Astrocyte of the spinal cord (primary cell): ENCODE measurements at places on chromosomes 2 and 18.
A peak's percentile ranks its signal among the peaks of the same experiment; 100 is the strongest.

- no peak for DNase-seq
Observed at GRCh38 chr2:111246620-111247061, 125.9 kb downstream of the BCL2L11 start.

GRCh38 chr2:224930124-224930523 is 112.1 kb downstream of the DOCK10 start:
- no peak for DNase-seq

- DNase-seq = no peak
Observed at GRCh38 chr18:48203961-48204666, 205.1 kb downstream of the ZBTB7C start.

DNA sequence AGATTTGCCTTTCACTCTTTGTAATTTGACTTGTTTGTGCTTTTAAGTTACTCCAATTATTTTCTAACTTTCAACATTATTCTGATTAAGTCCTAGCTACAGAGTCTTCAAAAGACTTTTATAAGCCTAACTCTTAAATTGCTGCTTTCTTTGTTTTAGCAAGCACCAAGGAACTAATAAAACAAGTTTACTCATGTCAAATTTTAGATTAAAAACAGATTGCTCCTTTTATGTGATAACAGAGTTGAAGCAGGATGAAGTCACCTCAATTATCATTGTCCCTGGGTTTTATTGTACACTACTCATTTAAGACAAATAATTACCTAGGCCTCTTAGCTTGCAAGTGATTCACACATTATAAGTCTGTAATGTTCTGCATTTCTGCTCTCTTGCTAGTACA is 678.4 kb downstream of the ERBB4 start:
- no peak for DNase-seq

DNA sequence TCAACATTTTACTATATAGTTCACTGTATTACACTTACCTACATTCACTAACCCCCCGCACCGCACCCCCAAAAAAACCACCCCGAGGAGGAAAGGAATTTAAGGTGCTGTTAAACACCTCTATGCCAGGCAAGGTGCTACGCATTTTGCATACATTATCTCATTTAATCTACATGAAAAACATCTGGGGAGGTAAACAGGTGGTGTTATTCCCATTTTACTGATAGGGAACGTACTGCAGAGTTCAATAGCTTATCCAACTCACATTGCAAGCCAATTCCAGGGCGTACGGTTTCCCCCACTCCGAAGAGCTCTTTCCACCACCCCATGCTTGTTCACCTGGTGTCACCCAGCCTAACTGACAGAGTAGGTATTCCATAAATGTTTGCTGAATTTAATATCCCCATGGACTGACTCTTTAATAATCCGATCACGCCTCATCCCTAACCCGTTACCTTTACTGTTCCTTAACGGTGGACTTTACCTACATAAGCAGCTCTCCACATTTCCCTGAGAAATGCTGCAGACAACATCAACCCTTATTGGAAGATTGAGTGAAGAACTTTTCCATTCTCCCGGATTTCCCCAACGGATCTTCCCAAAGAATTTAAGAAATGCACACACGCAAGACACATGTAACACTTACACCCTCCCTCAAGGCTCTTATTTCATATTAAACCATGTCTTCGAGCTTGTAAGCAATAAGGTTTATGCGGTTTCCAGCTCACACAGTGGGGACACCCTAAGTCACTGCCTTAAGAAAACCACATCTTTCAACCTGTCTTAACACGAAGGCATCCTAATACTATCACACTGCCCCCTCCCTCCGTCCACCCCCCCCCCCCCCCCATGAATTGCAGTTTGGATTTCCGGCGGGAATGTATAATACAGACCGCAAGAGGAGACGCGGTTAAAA is 1.2 kb downstream of the RAPH1 start:
- DNase-seq = peak; percentile 77

- DNase-seq = peak; percentile 3
Observed at GRCh38 chr18:50218432-50219197, 23.7 kb upstream of the MYO5B start.

- no peak for DNase-seq
Observed at GRCh38 chr18:39340418-39340817, 1774.8 kb upstream of the CELF4 start.

DNA sequence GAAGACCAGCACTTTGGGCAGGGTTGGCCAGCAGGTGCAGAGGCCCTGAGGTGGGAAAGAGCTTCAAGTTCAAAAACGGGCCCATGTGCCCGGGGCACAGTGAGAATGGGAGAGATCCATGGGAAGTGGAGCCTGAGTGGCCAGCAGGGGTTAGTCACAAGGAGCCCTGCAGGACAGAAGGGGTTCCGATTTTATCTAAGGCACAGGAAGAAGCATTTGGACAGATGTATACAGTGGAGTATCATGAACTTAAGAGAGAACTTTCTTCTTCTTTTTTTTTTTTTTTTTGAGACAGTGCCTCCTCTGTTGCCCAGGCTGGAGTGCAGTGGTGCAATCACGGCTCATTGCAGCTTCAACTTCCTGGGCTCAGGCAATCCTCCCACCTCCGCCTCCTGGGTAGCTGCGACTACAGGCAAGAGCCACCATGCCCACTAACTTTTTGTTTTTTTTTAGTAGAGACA is 24.0 kb downstream of the WIPF1 start:
- DNase-seq = no peak

- no peak for DNase-seq
Observed at GRCh38 chr2:231689124-231689893, 19.0 kb upstream of the PTMA start.

GRCh38 chr2:237199577-237199976 is 113.9 kb downstream of the COPS8 start:
- no peak for DNase-seq

GRCh38 chr2:21231985-21232384 is 108.2 kb downstream of the TDRD15 start:
- DNase-seq = no peak

DNA sequence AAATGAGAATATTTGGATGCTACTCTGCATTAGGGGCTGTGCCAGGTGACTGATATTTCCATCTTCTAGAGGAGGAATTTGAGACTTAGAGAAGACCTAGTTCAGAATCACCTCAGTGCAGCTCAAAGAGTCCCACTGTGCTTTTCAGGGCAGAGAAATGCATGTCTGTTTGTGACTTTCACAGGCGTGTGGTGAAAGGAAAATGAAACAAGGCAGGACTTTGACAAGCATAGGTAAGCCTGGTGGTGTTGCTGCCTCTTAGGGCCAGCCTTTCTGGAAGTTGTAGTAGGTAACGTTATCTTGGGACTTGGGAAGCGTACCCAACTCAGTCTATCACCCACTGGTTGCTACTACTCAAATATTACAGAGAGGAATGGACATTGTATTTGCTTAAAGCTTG is 2.6 kb downstream of the GPR39 start:
- no peak for DNase-seq

GRCh38 chr18:41268271-41268670 is 686.8 kb upstream of the PIK3C3 start:
- DNase-seq = no peak

- peak; percentile 91 for DNase-seq
Observed at GRCh38 chr2:191710411-191710900, 32.5 kb downstream of the NABP1 start.

- peak; percentile 18 for DNase-seq
Observed at GRCh38 chr2:54380670-54381069, 75.5 kb upstream of the SPTBN1 start.

DNA sequence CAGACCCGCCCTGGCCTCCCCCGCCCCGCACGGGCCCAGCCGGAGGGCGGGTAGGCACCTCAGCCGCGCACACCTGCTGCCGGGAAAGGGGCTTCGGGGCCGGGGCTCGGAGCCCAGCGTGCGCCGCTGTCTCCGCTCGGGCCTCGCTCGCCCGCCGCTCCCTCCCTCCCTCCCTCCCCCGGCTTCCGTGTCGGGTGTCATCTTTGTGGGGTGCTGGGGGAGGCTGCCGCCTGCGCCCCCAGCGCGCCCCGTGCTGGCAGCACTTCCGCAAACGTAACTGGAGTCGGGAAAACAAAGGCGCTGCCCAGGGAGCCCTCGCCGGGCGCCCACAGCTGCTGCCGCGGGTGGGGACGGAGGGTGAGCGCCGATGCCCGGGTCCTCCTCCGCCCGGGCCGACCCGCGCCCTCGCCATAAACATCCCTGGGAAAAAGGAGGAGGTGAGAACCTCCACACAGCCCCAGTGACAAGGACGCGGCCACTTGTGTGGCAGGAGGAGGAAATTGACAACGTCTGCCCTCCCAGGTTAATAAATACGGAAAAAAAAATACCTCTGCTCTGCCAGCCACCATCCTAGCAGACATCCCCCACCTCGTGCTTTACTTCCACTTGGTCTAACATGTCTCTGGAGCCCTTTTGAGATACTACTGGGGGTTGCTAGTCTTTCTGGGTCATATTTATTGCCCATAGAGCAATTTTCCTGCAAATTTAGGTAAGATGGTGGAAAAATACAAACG is 550 bp downstream of the MFSD6 start:
- peak; percentile 14 for DNase-seq
